ENCODE measurements at places on chromosomes 7 and 10. TPM values are rescaled to one million over a fixed set of nuclear protein-coding genes. Genes with fewer than 3 reads are reported as not detected.

The FMC1 gene
- total RNA-seq, result 3.6 TPM

The TRIM73 gene
- total RNA-seq, result 1.3 TPM

The ANKRD30A gene
- total RNA-seq, result not detected

The CDK6 gene
- total RNA-seq, result 36.5 TPM

The PLCE1 gene
- total RNA-seq, result 2.5 TPM

The TAX1BP1 gene
- total RNA-seq, result 114 TPM

The NKX6-2 gene
- total RNA-seq, result not detected

The SSC4D gene
- 0.65 TPM for total RNA-seq

The LRMDA gene
- total RNA-seq, result 1.0 TPM

The FANK1 gene
- 12.4 TPM for total RNA-seq

The SLC26A4 gene
- total RNA-seq, result 0.56 TPM

The MRPL32 gene
- total RNA-seq, result 38.7 TPM

The TFAM gene
- 13.0 TPM for total RNA-seq

The NT5C2 gene
- 71.2 TPM for total RNA-seq

The SLC13A1 gene
- not detected for total RNA-seq

The ATOH7 gene
- not detected for total RNA-seq

The IFIT3 gene
- 19.9 TPM for total RNA-seq

The AKR1D1 gene
- 0.07 TPM for total RNA-seq

The ATRNL1 gene
- total RNA-seq, result 2.3 TPM

The ANKRD1 gene
- total RNA-seq, result 24.2 TPM

The STEAP1B gene
- 23.4 TPM for total RNA-seq

The ECHDC3 gene
- total RNA-seq, result 4.4 TPM

The GRM3 gene
- total RNA-seq, result not detected

The C10orf62 gene
- not detected for total RNA-seq

The MOSPD3 gene
- total RNA-seq, result 10.2 TPM

The KDM7A gene
- total RNA-seq, result 6.5 TPM

The MACROH2A2 gene
- total RNA-seq, result 4.6 TPM

The CYP2C19 gene
- not detected for total RNA-seq
